BJ (cell line): ENCODE measurements at places on chromosomes 3 and 15. TPM values are rescaled to one million over a fixed set of nuclear protein-coding genes. Genes with fewer than 3 reads are reported as not detected.

Gene ST3GAL6
- polyA plus RNA-seq, result 0.06 TPM in 1 of 2 replicates, not detected in the other

Gene ATG7
- polyA plus RNA-seq, result 26.2 and 32.6 TPM in 2 replicates

DNA sequence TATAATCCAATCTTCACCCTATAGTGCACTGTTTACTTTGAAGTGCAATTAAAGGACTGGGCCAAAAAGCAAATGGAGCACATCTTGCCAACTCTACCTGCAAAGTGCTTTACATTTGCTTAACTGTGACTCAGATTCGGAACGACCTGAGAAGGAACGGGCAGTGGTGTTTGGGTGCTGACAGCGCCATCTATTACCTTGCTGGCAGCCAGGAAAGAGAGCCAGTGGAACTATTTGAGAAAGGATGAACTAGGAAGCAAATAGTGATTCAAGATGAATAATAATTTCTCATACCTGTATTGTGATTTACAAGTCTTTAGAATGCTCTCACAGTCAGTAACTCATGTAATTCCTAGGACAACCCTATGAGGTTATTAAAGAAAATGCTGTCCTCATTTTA is 312.9 kb downstream of the PDCD6IP start:
- DNase-seq, result no peak

DNA sequence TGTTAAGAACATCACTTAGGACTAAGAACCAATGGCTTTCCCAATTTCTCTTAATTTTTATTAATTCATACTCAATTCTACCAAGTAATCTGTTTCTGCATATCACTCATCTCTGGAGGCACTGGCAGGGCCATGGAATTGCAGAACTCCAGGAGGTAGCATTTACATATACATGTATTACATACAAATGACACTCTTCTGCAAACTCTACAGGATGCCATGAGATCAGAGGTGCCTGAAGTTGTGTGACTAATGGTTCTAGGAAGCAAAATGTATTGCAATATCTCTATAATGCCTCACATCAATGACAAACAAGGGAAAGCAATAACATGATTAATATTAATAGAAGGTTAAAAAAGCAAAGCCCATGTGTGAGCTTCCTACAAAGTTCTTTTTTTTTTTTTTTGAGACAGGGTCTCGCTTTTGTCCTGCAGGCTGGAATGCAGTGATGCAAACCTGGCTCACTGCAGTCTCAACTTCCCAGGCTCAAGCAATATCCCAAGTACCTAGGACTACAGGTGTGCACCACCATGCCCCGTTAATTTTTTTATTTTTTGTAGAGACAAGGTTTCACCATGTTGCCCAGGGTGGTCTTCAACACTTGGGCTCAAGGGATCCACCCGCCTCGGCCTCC is 33.0 kb downstream of the DENND6A start:
- no peak for DNase-seq

DNA sequence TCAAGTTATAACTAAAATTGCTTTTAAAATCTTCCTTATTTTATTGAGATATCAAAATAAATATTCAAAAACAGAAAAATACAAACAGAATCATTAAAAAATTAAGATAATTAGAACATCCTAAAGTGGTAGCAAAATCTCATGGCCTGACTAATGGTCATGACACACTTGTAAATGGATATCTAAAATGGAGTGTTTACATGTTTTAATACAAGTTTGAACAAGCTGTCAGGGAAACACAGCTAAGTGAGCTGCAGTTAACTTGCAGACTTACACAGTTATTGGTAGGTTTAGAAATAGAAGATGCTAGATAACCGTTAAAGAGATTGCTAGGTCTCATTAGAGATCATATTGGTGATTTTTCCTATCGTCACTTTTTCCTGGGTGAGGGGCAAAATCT is 242.3 kb downstream of the LPP start:
- no peak for DNase-seq

GRCh38 chr3:148075771-148076716 is 621.7 kb upstream of the AGTR1 start:
- peak; percentile 15 for DNase-seq
